ENCODE measurements at places on chromosomes 1 and 21. TPM values are rescaled to one million over a fixed set of nuclear protein-coding genes. Genes with fewer than 3 reads are reported as not detected.
A peak's percentile ranks its signal among the peaks of the same experiment; 100 is the strongest.

DNA sequence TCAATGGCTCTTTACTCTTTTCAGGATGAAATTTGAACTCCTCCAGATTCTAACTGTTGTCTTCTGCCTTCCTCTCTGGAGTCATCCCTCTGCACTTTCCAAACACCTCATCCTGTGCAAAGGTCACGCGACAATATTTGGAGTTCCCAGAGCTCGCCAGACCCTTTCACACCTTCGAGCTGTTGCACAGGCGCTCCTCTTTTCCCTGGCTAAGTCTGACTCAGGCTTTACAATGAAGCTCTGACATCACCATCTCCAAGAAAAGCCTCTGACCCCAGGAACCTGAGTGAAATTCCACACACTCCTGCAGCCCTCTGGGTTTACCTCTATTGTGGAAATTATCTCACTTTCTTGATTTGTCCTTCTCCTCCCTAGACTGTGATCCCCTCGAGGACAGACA lies 270.3 kb downstream of the RGS7 start:
- H3K36me3 ChIP-seq = no peaks in the 10 kb centered on the region
- H3K27ac ChIP-seq = no peak overlapping the region
- DNase-seq = no peak
- H3K4me1 ChIP-seq = no peaks in the 10 kb centered on the region

Gene FBXO2
- 1.3 TPM for total RNA-seq

DNA sequence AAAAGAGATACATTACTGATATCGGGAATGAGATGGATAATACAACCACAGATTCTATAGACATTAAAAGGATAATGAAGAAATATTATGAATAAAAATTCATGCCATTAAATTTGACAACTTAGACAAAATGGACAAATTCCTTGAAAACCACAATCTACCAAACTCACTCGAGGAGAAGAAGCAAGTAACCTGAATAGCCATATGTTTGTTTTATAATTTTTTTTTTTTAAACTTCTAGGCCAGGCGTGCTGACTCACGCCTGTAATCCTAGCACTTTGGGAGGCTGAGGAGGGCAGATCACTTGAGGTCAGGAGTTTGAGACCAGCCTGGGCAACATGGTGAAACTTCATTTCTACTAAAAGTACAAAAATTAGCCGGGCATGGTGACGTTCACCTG lies 327.9 kb downstream of the VAV3 start:
- no peak overlapping the region for H3K27ac ChIP-seq
- H3K36me3 ChIP-seq = no peaks in the 10 kb centered on the region
- H3K27me3 ChIP-seq = no peaks in the 10 kb centered on the region
- no peak overlapping the region for H3K4me3 ChIP-seq
- no peaks in the 10 kb centered on the region for H3K4me1 ChIP-seq
- DNase-seq = no peak

Gene NBPF9
- total RNA-seq = 21.2 TPM

GRCh38 chr1:244339073-244339692 lies 112.5 kb downstream of the ADSS2 start:
- no peaks in the 10 kb centered on the region for H3K27me3 ChIP-seq
- H3K36me3 ChIP-seq = no peaks in the 10 kb centered on the region
- no peak overlapping the region for H3K27ac ChIP-seq
- DNase-seq = no peak
- H3K4me1 ChIP-seq = no peaks in the 10 kb centered on the region

Gene GJC2
- 1.3 TPM for total RNA-seq

- no peaks in the 10 kb centered on the region for H3K36me3 ChIP-seq
- peaks cover 12% of the 10 kb centered on the region for H3K4me1 ChIP-seq
- H3K4me3 ChIP-seq = no peak overlapping the region
- no peaks in the 10 kb centered on the region for H3K27me3 ChIP-seq
- DNase-seq = no peak
Observed at GRCh38 chr1:10631811-10632593, 157.3 kb downstream of the PEX14 start.

Gene MYOC
- 4.9 TPM for total RNA-seq

Gene SPRR2E
- total RNA-seq = not detected

- H3K27ac ChIP-seq = peak overlapping the region; percentile 95
- H3K4me3 ChIP-seq = no peak overlapping the region
- peaks cover 15% of the 10 kb centered on the region for H3K4me1 ChIP-seq
- no peak for DNase-seq
Observed at GRCh38 chr1:17565461-17566252, 26.2 kb downstream of the ARHGEF10L start.

Measured in breast epithelium (tissue), 4 donors.